Stimulated activated CD4-positive, alpha-beta T cell treated with anti-CD3 and anti-CD28 coated beads, Interleukin-1b, Interleukin-23, amount 100 ng/mL, for 48 hours (primary cell): ENCODE measurements at places on chromosomes 7 and 10.

GRCh38 chr7:92447345-92448204 lies at the start of gene GATAD1:
GATAD1 (plus strand) TSS chr7:92447482; CDS start chr7:92447730, 248 bp downstream.
- DNase-seq = peak; percentile 81

- no peak for DNase-seq
Observed at GRCh38 chr7:1883031-1883761, 213.1 kb downstream of the ELFN1 start.

DNA sequence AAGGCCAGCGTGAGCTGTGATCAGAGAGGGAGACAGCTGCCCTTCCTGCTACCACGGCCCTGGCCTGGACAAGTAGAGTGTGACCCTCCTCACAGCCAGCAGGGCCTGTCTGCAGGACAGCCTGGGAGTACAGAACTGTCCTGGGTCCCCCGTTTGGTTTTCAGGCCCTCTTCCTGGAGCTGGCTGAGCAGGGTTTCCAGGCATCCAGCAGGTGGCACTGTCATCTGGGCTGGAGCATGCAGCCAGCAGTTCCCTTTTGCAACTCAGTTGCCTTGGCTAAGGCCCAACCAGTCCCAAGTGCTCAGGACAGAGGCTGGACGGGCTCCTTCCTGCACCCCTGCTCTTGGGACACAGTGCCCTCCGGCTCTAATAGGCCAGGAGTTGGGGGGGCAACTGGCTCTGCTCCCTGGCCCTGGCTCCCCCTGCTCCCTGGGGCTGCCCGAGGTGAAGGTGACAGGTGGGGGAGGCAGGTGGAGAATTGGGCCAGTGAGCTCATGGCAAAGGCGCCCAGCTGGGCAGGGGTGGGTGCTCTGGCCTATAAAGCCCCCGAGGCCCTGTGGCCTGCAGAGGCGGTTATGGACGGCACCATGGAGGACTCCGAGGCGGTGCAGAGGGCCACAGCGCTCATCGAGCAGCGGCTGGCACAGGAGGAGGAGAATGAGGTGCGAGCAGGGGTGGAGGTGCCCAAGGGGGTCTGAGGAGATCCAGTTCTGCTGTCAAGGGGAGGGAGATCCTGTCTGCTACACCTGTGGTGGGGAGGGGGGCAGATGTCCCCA lies at the start of gene ANKRD2:
Gene ANKRD2, plus strand, starts transcription at position 566 of the 776 bp plus-strand sequence. Its CDS starts 10 bp downstream, at position 576.
- DNase-seq = peak; percentile 60

DNA sequence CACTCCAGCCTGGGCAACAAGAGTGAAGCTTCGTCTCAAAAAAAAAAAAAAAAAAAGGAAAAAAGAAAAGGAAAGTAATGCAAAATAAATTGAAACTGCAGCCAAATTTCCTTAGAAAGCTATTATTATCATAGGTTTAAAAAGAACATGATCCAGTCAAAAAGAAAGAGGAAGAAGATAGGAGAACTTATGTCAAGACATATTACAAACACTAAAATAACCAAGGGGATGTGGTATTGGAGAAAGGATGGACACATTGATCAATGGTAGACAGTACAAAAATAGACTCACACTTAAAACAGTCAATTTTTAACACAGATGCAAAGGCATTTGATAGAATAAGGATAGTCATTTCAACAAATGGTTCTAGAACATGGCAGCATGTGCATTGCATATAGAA lies 27.3 kb upstream of the PFKP start:
- no peak for DNase-seq

DNA sequence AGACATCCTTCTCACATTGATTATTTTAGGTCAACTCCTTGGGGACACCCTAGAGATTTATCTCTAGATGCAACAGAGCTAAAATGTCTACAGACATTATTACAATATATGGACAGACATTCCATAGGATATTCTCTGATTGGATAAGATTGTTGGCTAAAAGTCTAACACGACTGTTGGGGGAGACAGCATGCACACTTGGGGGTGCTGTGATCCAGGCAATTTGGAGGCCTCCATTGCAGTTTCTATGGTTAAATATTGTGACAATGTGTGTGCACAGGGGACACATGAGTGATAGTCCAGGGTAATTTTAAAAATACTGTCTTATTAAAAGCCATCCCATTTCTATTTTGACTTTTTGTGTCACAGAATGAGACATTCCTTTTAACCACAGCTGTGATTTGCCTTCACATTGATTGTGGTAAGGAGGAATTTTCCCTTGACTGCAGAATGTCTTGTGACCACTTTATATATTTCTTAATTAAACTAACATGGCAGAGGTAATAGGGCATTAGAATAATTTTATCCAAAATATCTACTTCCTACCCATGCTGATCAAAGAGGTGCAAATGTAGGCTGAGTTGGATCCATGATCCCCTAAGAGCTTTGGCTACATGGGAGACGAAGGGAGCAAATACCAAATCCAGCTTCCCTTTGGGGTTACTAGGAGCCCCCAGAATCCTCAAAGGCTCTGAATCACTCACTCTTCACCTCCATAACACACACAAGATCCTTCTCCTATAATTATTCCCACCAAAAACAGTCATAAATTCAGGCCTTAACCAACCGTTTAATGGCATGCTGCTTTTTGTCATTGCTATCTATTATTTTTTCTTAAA lies 7.3 kb downstream of the TFPI2 start:
- DNase-seq = no peak

DNA sequence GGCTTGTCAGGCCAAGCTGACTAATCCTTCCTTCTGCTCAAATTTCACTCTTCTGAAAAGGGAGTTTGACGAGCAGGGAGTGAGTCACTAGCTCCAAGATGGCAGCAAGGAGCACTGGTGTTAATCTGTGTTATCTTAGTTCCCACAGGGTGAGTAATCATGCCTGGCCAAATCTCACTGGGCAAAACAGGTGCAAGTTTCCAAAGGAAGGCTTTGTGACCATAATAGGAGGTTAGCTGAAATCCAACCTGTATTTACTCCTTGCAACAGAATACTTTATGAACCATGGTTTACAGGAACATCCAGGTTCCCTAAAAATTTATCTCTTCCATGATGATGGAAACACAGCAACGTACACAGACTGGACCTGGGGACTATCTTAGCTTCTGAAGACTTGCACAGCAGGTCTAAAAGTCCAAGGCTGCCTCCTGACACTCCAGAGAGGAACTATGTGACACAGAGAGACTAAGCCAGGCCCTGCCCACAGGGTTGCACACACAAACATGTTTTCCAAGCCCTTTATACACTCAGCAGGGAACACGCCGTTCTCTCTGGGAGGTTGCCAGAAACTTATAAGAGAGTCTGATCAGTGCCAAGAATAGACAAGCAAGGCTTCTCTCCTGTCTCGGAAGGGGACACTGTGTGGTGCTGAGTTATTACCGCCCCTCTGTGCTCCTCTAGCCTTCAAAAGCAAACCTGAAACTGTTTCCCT lies 46.3 kb downstream of the PDK4 start:
- DNase-seq = no peak

- no peak for DNase-seq
Observed at GRCh38 chr7:14905764-14906163, 3.2 kb upstream of the DGKB start.

DNA sequence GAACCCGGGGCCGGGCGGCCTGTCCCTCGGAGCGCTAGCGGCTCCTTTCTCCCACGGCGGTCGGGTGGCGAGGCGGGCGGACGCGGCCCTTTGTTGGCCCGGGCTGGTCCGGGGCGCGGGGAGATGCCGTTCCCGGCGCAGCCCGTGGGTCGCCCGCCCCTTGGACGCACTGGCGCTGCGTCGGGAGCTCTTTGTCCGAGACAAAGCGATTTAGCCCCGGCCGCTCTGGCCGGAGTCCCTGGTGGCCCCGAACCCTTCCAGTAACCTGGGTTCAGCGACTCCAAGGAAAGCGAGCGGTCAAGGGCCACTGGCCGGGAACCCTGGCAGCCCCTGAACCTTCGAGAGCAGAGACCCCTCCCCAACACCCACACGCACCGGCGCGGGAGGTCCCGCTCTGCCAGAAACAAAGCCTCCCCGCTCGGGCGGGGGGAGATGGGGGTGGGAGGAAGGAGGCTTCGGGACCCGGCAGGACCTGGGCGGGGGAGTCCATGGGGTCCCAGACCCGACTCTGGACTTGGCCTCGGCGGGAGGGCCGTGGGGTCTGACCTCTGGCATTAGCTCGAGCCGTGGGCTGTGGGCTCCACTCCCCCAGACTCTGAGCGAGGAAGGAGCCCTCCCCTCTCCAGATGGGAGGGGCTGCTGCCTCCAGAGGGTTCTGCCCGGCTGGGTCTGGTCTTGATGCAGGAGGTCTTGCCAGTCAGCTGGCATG lies 836 bp downstream of the DPYSL4 start:
- no peak for DNase-seq

DNA sequence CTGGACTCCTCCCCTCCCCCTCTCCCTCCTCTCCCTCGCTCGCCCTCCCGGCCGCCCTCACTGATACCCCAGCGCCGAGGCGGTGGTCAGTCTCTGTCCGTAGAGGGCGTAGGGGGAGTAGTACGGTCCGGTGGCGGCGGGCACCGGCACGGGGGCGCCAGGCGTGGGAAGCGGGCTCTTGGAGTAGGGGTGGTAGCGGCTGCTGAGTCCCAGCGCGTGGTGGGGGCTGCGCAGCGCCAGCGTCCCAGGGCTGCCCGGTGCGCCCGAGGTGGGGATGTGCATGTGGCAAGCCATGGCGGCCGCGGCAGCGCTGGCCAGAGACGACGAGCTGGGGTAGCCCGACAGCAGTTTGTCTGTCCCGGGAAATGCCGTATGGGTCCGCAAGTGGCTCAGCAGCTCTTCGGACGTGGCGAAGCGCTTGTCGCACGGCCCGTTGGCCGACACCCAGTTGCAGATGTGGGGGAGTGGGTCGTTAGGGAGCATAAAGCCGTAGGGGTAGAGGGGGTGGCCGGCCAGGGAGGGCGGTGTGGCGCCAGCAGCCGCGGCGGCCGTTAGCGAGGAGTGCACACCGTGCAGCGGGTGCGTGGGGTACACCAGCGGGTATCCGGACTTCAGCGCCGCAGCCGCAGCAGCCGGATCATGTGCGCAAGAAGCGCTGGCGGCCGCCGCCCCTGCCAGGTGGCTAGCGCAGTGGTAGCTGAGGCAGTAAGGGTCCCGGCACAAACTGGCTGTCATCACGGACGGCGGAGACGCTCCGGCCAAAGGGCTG lies 2.7 kb downstream of the ZNF503 start:
- DNase-seq = no peak

GRCh38 chr7:150756858-150757257 lies 19.6 kb downstream of the GIMAP5 start:
- no peak for DNase-seq

GRCh38 chr10:79943871-79944270 lies 5.0 kb downstream of the SFTPD start:
- no peak for DNase-seq

DNA sequence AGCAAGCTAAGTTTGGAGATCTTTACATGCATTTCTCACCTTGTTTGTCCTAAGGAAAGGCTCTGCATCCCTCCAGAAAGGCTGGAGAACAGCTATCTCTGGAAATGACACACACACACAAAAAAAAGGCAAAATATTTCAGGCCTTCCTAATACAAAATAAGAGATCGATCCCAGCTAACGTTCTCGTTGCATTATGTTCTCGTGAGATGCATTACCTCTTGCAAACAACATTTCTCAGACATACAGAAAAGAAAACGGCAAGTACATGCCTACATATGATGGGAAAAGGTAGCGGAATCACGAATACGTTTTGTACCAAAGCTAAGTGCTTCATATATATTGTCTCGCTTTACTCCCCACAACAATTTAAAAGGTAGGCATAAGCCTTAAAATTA lies 488 bp downstream of the MTERF1 start:
- DNase-seq = no peak

GRCh38 chr10:77741746-77742145 lies 104.1 kb upstream of the KCNMA1 start:
- DNase-seq = no peak

GRCh38 chr7:17952387-17952786 lies 12.1 kb upstream of the SNX13 start:
- DNase-seq = peak; percentile 26

DNA sequence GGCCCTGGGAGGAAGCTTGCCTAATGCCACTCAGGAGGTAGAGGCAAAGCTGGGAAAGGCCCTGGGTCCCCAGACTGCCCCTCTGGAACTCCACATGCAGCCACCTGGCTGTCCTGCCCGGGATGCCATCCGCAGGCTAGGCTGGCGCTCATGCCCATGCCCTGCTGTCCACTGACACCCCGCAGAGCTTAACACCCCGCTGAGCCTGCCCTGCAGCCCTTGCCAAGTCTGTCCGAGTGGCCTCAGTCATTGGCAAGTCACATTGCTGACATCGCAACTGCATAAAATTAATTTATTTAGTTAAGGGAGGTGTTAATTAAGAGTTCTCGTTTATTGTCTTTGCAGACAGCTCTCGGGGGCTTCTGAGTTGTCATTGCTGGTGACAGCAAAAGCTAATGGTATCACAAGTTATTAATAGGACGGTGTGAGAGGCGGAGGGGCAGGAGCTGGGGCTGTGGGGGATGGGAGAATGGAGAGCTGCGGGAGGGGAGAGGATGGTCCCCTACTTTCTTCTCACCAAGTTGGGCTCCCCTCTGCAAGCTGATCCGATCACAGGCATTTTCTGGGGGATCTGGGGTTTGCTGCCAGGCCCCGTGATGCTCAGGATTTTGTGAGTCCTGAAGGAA lies 55.6 kb upstream of the PCBD1 start:
- no peak for DNase-seq

- DNase-seq = no peak
Observed at GRCh38 chr7:17472939-17473338, 174.5 kb downstream of the AHR start.

GRCh38 chr7:149811221-149811620 lies 27.0 kb upstream of the ZNF862 start:
- no peak for DNase-seq

- no peak for DNase-seq
Observed at GRCh38 chr7:157538321-157538720, 201.5 kb downstream of the DNAJB6 start.

- no peak for DNase-seq
Observed at GRCh38 chr7:96781919-96782318, 72.3 kb upstream of the SEM1 start.

GRCh38 chr10:118012952-118013525 lies 33.7 kb downstream of the RAB11FIP2 start:
- DNase-seq = no peak

DNA sequence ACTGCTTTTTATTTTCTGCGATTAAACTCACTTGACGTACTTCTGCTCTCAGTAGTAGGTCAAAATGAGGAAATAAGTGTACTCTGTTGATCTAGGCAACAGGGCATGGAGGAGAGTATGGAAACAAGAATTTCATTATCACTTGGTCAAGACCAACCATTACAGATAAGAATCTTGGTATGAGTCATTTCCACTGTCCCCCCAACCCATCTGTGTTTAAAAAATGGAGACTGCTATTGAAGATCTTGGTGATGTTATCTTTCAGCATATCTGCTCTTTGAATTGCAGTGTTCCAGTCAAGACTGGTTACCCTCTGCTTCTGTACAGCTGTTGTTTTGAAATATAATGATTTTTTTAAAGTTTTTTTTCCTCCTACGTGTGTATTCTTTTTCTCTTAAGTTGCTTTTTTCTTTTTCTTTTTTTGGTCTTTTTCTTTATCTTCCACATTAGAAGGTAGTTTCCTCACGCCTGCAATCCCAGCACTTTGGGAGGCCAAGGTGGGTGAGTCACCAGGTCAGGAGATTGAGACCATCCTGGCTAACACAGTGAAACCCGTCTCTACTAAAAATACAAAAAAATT lies 11.7 kb downstream of the STAM start:
- DNase-seq = no peak

- DNase-seq = no peak
Observed at GRCh38 chr7:139846297-139846696, 17.2 kb downstream of the TBXAS1 start.
